Cortex of kidney (tissue), 1 donor: ENCODE measurements at places on chromosomes 13 and 19.

DNA sequence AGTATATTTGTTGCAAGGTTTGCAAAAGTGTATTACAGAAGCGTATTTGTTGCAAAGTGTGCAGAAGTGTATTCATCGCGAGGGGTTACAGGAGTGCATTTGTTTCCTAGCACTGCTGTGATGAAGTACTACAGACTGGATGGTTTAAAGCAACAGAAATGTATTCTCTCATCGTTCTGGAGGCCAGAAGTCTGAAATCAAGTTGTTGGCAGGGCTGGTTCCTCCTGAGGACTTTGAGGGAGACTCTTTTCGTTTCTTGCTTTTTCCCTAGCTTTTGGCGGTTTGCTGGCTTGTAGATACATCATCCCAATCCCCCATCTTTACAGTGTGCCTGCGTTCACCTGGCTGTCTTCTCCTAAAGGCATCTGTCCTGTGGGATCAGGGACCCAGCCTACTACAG, 127.9 kb upstream of the USP29 start:
- no peak for DNase-seq

DNA sequence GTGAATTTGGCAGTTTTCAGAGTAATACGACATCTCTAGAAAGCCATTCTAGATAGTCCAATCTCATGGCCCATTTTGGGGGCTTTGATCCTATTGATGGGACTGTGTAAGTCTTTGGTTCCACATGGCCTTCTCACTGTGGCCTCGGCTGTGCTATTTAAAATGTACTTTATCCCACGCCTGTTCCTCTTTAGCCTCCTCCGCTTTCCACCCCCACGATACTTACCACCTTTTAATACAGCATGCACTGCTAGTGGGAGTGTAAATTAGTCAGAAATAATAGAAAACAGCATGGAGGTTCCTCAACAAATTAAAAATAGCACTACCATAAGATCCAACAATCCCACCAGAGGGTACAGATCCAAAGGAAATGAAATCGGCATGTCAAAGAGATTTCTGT, 28.3 kb upstream of the CEBPG start:
- DNase-seq: no peak

- DNase-seq: no peak
These were observed 3.3 kb downstream of the LYL1 start for GRCh38 chr19:13099073-13099999.

DNA sequence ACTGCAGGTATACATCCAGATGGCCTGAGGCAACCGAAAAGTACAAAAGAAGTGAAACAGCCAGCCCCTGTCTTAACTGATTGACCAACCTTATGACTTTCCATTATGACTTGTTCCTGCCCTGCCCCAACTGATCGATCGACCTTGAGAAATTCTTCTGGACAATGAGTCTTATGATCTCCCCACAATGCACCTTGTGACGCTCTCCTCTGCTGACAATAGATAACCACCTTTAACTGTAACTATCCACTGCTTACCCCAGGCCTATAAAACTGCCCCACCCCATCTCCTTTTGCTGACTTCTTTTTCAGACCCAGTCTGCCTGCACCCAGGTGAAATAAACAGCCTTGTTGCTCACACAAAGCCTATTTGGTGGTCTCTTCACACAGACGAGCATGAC, 11.2 kb downstream of the ZNF83 start:
- DNase-seq: no peak

DNA sequence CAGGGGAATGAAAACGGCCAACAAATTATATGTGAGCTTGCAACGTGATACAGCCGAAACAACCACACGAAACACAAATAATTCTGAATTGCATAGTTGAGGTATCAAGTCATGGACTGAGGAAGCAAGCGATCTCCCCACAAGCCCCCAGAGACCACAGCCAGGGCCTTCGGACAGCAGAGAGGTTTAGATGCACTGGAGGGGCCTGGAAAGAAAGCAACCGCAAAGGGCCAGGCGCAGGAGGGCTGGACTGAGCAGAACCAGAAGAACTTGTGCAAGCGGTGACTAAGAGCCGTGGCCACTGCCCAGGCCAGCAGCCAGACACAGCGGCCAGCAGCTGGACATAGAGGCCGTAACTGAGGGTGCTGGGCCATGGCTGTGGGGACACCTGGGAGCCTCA, 131.4 kb downstream of the TNFRSF19 start:
- no peak for DNase-seq

GRCh38 chr19:8307965-8308866, at the start of gene CD320:
Gene CD320, minus strand, starts transcription at chr19:8308358. Its CDS starts 68 bp downstream, at chr19:8308290.
- no peak for DNase-seq

DNA sequence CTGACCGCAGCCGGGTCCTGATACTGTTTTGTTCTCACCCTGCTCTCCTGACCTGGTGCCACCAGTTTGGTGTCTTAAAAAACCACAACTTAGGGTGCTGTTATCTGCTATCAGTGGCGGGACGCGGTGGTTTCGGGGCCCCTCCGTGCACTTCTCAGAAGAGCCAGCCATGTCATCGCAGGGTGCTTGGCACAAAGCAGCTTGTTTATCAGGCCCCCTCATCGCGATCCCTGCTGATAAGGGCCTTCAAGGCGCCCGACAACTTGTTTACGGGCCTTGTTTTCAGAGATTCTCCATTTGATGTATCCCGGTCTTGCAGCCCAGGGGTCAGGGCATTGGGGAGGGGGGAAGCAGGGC, 58.1 kb upstream of the KLF2 start:
- DNase-seq: no peak

DNA sequence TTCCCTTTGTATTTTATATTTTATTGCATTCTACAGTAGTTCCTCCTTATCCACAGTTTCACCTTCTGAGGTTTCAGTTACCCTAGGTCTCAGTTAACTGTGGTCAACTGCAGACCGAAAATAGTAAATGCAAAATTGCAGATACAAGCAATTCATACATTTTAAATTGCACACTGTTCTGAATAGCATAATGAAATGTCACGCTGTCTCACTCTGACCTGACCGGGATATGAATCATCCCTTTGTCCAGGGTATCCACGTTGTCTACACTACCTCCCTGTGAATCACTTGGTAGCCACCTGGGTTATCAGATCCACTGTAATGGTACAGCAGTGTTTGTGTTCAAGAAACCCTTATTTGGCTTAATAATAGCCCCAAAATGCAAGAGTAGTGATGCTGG, 325.0 kb downstream of the DNAJC15 start:
- no peak for DNase-seq

DNA sequence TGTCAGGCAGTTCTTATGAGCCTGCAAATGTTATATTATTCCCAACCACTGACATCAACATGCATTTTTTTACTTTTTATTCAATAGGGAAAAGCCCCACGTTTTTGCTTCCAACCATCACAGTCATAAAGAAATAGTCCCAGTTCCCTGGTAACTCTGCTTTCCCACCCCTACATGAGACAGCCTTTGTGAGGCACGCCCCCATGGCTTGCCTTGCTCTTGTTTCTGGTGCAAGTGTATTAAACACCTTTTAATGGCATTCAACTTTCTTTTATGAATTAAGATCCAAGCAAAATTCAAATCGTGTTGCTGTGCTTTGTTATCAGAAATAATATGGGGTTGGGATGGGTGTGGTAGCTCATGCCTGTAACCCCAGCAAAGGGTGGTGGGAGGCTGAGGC, 54.2 kb upstream of the ZNF429 start:
- DNase-seq: no peak
